ENCODE measurements at places on chromosomes 2 and 18.

- no peak for DNase-seq
Observed at GRCh38 chr2:3313781-3314375, 63.7 kb downstream of the EIPR1 start.

DNA sequence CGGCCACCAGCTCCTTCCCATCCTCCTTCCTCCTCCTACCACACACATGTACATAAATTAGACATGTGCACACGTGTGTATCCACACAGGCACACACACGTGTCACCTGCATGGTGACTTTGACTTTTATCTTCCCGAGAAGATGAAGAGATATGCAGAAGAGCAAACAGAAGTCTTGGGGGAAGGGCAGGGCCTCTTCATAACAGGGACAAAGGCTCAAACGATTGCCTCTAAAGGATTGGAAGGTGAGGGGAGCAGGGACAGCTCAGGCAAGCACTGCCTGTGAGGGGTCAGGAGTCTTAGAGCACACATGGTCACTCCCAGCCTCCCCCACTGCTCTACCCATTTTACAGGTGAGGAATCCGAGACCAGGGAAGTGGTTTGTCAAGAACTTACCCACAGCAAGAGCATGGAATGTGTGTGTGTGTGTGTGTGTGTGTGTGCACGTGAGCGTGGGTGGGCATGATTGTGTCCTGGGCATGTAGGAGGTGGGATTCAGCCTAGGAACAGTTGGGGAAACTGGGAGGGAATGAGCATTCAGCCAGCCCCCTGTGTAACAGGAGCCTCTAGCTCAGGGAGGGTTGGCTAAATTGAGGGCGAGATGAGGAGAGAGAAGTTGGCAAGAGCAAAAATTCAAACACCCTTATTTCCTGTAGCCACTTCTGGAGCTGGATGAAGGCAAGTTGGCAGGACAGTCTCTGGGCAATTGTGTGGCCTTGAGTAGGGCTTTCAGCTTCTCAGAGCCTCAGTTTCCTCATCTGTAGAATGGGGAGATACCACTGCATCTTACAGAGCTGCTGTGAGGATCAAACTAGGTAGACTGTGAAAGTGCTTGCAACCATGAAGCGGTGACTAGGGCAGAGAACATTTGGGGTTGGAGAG lies 24.2 kb downstream of the CIB4 start:
- no peak for DNase-seq

GRCh38 chr2:209985874-209986273 lies 16.6 kb upstream of the RPE start:
- no peak for DNase-seq

- DNase-seq, result no peak
Observed at GRCh38 chr2:196159221-196159892, 12.0 kb downstream of the STK17B start.

DNA sequence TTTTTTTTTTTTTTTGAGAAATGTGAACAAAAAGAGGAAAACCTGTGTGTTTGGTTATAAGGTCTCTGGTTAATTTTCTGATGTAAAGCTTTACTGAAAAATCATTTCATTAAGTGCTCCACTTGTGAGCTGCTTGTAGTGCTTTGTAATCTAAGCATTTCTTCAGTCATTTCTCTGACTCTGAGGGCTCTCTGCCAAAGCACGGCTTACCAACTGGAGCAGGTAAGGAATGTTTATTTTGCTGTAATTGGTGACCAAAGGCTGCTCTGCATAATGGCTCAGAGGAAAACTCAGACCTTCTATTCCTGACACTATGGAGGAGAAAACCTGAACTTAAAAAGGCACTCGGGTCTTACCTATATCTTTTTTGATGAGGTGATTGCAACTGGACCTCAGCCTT lies 848.8 kb downstream of the MBD2 start:
- DNase-seq, result no peak

GRCh38 chr2:164847291-164847690 lies 5.7 kb upstream of the COBLL1 start:
- no peak for DNase-seq

All from urinary bladder (tissue), 4 donors.